ENCODE measurements at places on chromosomes 2 and 18.

DNA sequence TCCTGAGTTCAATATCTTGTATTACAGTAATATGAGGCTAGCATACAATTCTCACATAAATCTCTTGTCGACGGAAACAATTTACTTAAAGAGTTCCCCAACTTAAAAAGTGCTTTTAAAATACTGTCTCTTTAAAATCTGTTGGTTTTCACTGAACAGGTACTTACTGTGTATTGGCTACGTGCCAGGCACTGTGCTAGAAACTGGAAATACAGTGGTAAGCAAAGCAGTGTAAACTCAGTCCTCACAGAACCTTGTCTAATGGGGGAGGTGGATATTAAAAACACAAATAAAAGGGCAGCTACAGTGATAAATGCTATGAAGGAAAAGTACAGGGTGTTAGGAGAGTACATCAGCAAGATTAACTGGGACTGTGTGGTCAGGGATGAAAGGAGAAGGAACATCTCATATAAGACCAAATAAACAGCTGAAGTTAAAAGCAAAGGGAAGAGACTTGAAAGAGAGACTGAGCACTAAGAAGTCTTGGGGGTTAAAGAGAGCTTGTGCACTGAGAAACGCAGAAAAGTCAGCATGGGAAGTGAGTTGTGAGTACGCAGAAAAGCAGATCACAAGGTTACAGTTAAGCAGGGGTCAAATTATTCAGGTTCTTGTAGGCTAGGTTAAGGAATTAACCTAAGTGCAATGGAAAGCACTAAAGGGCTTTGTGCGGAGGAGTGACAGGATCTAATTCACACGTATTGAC is 52.5 kb downstream of the USP40 start:
- DNase-seq = no peak

DNA sequence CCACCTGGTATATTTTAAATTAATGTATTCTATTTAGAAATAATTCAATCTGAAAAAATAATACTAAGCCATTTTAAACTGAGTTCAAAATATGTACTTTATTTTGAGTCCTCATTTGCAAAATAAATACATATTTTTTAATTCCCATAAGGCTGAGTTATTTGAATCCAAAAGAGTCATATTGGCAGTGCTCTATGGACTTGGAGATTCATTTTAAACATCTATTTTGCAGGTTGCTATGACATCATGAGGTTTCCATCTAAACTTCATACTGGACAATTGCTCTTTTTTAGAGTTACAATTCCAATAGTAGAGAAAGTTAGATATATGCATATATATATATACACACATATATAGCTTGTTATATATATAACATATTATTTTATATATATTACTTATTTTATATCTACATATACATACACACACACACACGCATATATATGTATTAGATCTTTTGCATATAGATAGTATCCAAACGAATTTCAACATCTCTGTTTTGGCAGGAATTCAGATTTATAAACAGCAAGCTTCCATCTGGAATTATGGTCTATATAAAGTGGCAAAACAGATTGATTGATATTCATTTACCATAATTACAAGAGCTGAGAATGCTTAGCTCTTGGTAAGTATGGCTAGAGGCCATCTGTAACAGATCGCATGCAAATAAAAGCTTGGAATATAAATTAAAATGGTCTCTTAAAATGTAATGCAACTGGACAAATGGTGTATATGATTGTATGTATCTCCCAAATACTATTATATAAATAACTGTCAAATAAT is 34.9 kb downstream of the NOL4 start:
- DNase-seq = no peak

DNA sequence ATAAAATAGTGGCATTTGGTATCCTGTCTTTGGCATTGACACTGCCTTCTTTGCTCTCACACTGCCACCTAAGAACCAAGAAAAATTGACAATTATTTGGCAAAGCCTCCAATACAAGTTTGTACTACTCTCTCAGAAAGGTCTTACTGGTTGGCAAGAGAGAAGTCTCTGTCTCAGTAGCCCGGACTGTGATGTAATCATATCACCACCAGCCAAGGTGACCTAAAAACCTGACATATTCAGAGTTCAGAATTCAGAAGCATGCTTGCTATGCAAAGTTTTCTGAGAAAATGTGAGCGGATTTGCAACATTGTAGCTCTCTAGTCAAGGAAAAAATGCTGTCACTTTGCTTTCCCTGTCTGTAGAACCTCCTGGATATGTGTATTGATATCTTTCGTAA is 196.0 kb downstream of the CDH7 start:
- no peak for DNase-seq

DNA sequence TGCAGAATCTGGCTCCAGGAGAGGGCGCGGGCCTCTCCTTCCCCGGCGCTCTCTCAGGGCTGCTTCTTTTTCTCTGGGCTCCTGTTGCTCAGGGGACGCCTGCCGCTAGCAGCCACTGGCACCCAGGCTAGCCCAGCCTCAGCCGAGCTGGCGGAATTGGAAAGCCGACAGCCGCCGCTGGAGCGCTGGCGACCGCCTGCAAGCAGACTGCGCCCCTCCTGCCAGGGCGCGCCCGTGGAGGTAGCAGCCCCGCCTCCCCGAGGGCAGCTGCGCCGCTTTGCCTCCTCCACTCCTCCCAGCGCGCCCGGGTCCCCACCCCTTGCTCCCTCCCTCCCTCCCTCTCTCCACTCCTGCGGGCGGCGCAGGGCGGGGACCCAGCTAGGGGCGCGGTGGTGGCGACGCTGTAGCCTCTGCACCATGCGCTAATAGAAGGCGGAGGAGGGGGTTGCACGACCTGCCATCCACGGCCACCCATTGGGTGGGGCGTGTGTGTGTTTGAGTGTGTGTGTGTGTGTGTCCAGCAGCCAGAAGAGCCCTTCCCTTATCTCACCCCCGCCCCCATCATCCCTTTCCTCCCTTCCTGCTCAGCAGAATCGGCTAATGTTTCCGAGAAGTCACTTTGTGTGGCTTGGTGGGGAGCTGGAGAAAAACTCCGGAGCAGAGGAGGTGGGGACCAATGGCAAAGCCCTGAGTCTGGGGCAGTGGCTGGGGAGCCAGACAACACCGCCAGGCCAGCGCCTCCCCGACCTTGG is at the start of gene SCN9A:
Gene SCN9A, minus strand, starts transcription at position 209 of the 752 bp plus-strand sequence. CDS start 64,188 bp downstream, outside the sequence.
- DNase-seq = peak; percentile 85

DNA sequence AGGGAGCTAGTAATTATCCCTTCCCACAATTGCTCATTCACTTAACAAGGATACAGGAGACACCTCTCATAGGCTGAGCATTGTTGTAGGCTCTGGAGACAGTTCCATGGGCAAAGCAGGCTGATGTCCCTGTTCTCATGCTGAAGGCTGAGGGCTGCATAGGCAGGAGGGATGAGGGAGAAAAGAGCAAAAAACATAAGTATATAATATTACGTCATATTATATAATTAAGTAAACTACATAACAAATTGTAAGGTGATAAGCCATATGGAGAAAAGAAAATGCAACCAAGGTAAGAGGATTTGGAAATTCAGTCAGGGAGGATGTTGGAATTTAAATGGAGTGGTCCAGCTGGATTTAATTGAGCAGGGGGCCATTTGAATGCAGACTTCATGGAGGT is 380.6 kb upstream of the ST6GAL2 start:
- no peak for DNase-seq

DNA sequence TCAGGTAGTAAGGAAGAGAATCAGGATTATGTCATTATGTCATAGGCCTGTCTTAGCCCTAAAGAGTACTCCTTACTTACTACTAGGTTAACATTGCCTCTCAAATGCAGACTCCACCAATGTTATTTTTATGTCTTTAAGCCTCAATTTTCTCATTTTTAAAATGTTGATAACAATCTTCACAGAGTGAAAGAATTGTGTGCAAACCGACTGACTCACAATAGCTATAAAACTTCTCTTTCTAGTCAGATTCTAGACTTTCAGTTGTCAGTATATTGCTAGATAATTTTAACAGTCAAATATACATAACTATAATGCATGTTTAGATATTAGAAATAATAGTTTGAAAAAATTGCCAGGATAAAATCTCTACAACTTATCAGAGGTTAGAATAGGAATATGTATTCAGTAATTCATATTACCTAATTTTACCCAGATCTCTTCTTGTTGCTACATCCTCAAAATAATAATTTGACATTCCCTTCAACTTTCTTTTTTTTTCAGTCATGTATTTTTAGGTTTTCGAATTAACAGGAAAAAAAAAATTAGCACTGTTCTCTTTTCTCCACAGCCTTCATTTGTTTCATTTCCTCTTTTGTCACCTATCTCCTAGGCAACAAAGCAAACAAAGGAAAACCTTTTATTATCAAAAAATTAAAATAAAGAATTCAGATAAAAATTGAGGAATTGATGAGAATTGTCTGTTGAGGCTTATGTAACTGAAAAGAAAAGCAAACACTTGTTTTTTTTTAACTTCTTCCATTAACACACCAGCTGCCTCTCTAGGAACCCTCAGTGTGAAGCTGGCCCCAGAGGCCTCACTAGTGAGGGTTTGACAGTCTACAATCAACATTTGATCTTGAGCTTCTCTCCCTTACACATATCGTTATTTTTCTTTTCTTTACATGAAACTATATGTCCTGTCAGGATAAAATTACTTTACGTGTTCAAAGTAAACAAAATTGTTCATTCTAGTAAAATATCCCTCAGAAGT is 279.0 kb downstream of the CALCRL start:
- DNase-seq = no peak

- DNase-seq = no peak
Measured at GRCh38 chr2:30230497-30231211, 680 bp upstream of the LBH start.

GRCh38 chr2:215435280-215435869 is 493 bp downstream of the FN1 start:
- DNase-seq = no peak

DNA sequence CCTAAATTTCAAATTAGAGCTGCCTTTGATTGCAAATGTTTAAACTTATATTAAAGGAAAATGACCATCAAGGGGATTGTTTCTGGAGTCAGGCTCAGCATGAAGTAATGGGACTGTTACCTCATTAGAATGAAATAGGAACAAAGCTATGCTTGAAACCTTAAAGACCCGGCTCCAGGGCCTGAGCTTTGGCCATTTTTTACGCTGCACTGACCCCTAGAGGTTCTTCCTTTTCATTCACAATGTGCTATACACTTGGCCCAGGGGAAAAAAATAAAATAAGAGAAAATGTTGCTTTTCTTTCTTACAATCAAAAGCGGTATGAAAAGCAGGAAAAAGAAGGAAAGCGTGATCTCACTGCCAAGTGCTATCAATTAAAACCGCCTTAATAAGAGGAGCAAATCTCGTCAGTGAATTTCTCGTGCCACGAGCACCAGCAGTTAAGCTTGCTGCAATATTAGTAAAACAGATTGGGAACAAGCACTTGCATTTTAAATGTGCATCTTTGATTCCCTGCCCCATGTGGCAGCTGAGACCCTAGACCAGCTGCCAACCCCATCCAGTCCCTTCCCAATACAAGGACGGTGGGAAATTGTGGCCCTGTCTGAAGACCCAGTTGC is 96.6 kb downstream of the MBD2 start:
- DNase-seq = peak; percentile 30

- no peak for DNase-seq
Measured at GRCh38 chr2:241912021-241912555, 42.6 kb downstream of the RTP5 start.

GRCh38 chr2:157336137-157337010 is 10.8 kb upstream of the ERMN start:
- DNase-seq = peak; percentile 33

GRCh38 chr2:201551901-201552300 is 91.4 kb downstream of the TMEM237 start:
- DNase-seq = no peak

GRCh38 chr2:40204268-40204667 is 247.6 kb downstream of the SLC8A1 start:
- DNase-seq = peak; percentile 91

GRCh38 chr2:207423886-207424285 is 105.9 kb upstream of the CREB1 start:
- no peak for DNase-seq

DNA sequence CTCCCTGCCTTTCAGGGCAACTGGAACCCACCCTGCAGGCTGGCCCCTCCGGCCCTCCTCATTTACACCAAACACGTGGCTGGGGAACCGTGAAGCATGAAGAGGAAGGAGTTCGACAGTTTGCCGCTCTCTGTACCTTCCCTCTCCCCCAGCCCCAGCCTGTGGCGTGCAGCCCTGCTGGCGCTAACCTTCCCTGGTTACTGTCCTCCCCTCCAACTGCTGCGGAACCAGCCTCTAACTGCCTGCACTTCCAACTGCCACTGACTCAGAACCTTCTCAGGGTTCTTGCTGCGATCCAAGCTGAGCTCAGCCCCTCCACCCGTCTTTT is 19.2 kb upstream of the GNAL start:
- DNase-seq = no peak

DNA sequence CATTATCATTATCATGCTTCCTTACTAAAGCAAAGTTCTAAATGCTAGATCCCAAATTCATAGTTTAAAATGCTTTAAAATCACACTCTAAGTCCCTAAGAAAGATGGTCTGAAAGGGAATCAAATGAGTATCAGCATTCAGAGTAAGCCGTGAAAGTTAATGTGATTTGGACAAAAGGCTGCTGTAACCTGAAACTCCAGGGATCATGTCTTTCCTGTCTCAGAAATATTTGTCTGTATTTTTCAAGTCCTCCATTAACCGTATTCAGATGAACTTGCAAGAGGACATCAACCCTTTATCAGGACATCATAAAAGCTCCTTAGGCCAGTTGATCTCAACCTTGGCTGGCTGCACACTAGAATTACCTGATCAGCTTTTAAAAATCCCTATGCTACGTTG is 324.3 kb upstream of the PKDCC start:
- no peak for DNase-seq

- DNase-seq = no peak
Measured at GRCh38 chr2:147665105-147665504, 179.7 kb upstream of the ACVR2A start.

DNA sequence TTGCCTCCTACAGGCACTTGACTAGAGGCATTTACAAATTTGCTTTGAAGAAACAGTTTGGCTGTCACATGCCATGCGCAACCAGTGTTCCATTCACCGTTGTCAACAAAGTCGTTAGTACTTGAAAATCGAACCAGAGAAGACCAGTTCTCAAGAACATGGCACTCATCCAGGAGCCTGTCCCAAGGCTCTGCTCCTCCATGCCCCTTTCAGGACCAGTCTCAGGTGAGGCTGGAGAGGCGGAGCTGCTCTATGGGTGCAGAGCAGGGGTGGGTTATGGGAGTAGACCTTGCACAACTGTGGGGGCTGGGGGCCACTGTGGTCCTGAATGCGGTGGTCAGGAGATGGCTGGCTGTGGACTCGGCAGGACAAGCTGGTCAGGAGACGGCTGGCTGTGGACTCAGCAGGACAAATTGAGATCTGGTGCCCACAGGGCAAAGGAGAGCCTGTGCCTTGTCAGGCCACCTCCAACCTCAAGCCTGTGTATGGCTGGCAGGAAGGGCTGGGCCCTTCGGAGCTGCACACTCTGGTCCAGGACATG is 12.3 kb upstream of the ATP9B start:
- no peak for DNase-seq

DNA sequence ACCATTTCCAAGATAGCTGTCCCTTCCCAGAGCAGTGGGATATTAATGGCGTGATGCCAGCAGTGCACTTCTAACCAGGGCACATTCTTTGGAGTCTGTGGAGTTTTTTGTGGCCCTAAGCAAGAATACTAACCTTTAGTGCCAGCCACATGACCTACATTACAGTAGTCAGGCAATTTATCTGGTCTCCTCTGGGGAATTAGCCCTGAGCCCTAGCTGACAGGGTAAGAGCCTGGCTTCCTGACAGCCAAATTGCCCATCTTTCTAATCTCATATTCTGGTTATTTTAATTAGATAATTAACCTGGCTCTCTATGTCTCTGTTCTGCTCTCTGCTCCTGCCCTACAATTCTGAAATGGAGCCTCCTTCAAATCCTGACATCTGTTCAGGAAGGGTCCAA is 5.2 kb downstream of the PFN4 start:
- DNase-seq = no peak

Data from NCI-H1694 (cell line).